ENCODE measurements at places on chromosomes 3 and 15. TPM values are rescaled to one million over a fixed set of nuclear protein-coding genes. Genes with fewer than 3 reads are reported as not detected.

GRCh38 chr3:194573680-194574437 lies 59.4 kb downstream of the TMEM44 start:
- no peaks in the 10 kb centered on the region for H3K36me3 ChIP-seq
- H3K4me1 ChIP-seq: peaks cover 8% of the 10 kb centered on the region
- no peak overlapping the region for H3K27ac ChIP-seq
- H3K4me3 ChIP-seq: no peak overlapping the region
- no peak for DNase-seq
- H3K27me3 ChIP-seq: peaks cover 25% of the 10 kb centered on the region

IL20RB gene
- total RNA-seq: 1.5 TPM

ECE2 gene
- total RNA-seq: not detected

DNA sequence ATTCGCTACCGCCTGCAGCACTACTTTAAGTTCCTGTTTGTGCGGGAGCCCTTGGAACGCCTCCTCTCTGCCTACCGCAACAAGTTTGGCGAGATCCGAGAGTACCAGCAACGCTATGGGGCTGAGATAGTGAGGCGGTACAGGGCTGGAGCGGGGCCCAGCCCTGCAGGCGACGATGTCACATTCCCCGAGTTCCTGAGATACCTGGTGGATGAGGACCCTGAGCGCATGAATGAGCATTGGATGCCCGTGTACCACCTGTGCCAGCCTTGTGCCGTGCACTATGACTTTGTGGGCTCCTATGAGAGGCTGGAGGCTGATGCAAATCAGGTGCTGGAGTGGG lies 995 bp downstream of the CHST14 start:
- peak overlapping the region; percentile 88 for H3K4me3 ChIP-seq
- H3K36me3 ChIP-seq: peaks cover 6% of the 10 kb centered on the region
- DNase-seq: peak; percentile 23
- H3K27me3 ChIP-seq: no peaks in the 10 kb centered on the region

DNA sequence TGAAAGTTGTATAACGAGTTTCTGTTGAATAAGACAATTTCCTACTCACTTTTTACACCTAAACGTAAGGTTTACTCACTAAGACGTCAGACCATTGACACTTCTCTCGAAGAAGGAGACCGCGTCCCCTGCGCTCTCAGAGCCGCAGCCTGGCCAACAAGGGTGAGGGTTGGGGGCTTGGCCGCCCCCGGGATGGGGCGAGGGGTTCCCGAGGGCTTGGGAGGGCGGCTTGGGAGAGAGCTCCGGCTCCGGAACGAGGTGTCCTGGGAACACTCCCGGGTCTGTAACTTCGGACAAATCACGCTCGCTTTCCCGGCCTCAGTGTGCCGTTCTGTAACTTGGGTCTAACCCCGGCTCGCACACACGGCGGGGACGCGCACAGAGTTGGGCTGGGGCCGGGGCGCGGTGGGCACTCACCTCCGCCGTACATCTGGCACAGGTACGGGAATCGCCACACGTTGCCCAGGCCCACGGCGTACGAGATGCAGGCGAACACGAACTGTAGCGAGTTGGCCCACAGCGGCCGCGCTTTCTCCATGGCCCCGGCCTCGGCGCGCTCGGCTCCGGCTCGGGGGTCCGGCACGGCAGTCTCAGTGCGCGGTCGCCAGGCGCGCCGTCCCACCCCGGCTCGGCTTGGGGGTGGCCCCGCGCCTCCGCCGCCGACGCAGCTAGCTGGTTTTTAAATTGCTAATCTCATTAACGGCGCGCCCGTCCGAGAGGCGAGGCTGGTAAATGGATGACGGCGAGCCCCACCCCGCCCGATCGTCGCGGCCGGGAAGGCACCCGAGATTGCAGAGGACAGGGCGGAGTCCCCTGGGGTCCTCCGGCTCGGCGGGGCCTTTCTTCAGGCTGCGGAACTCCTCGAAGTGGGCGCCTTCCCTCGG lies at the start of gene SLC6A20:
Gene SLC6A20, minus strand, starts transcription at position 655 of the 884 bp plus-strand sequence. Its CDS starts 117 bp downstream, at position 538.
- H3K27me3 ChIP-seq: peaks cover 34% of the 10 kb centered on the region
- DNase-seq: peak; percentile 19
- H3K27ac ChIP-seq: no peak within 1 kb of the TSS
- H3K36me3 ChIP-seq: no peaks in the 10 kb centered on the region
